ENCODE measurements at places on chromosomes 7 and 10. TPM values are rescaled to one million over a fixed set of nuclear protein-coding genes. Genes with fewer than 3 reads are reported as not detected.

DNA sequence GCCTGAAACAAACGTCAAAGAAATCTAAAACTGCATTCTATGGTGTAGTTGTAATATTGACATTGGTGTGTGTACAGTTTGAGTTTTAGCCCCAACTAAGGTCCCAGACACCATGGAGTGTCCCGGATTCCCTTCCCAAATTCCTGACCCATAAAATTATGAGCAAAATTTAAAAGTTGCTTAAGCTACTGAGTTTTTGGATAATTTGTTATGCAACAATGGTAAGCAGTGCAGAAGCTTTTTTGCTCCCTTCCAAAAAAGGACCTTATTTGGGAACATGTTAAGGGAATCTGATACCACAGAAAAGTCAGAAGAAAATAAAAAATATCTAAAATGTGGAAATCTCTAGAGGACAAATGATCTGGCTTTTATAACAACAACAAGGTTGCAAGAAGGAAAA lies 63.3 kb upstream of the KMT2E start:
- DNase-seq = no peak

- DNase-seq = peak; percentile 41
Measured at GRCh38 chr7:47143339-47143738, 438.6 kb downstream of the TNS3 start.

DNA sequence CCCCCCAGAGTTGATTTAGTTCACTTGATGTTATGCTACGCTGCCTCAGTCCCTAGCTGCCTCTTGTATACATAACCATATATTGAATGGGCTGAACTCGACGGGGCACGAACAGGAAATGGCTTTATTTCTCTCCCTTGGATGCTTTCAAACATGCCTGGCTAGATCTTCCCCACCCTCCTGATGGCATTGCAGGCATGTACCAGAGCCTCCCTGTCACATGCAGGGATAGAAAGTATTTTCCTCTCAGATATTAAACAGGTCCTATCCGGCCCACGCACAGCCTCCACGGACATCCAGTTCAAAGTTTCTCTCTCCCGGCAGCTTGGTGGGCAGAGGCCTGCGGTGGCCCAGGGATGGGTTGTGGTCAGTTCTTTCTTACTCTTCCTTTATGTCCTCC lies 422.1 kb downstream of the RPS24 start:
- DNase-seq = no peak

GRCh38 chr7:84700563-84701370 lies 486.1 kb downstream of the SEMA3D start:
- no peak for DNase-seq

GRCh38 chr10:131657318-131657984 lies 243.4 kb upstream of the PPP2R2D start:
- no peak for DNase-seq

GRCh38 chr7:135755351-135755753 lies 6.7 kb upstream of the FAM180A start:
- DNase-seq = no peak

- DNase-seq = no peak
Measured at GRCh38 chr10:97279121-97279815, 13.2 kb downstream of the ARHGAP19 start.

DNA sequence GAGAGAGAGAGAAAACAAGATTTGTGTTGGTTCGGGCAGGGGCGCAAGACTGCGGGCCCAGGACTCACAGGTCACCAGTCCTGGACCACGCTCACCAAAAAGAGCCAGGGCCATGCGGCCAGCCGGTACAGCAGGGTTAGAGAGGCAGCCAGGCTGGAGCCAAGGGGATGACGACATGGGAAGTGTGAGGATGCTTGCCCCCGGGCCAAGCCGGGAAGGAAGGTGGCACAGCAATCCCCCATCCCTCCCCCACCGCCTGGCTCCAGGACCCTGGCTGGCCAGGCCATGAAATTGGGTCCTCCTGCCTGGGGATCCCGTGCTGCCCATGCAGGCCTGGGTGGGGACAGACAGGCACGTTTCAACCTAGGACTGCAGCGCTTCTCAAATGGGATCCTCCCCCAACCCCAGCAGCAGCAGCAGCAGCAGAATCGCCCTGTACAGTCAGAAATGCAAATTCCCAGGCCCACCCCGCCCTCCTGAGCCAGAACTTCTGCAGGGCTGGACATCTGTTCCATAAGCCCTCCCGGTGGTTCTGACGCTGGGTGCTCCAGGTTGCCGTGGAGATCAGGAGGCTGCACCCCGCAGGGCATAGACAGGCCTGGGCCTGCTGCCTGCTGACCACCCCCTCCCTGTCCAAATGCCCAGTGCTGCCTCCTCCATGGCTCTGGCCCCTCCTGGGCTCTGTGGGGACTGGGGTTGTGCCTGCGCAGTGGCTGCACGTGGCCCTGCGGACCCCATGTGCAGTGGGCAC lies 35.0 kb downstream of the YKT6 start:
- peak; percentile 26 for DNase-seq

DNA sequence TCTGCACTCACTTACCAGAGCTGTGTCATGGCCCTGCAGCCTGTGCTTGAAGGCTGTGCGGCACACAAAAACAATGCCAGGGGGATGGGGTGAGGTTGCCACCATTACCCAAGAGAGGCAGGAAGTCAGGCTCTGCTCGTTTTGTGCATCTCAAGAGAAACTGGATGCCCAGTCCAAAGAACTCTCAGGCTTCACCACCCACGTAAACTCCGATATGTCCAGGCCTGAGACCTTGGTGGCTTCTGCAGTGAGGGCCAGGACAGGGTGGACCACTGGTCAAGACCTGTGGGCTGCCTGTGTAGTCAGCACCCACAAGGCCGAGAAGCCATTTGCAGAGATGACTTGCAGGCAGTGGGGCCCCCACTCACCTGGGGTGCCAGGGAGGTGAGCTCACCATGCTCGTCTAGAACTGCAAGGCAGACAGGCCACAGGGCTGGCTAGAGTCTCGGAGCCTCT lies 54.7 kb upstream of the EBF3 start:
- DNase-seq = no peak

DNA sequence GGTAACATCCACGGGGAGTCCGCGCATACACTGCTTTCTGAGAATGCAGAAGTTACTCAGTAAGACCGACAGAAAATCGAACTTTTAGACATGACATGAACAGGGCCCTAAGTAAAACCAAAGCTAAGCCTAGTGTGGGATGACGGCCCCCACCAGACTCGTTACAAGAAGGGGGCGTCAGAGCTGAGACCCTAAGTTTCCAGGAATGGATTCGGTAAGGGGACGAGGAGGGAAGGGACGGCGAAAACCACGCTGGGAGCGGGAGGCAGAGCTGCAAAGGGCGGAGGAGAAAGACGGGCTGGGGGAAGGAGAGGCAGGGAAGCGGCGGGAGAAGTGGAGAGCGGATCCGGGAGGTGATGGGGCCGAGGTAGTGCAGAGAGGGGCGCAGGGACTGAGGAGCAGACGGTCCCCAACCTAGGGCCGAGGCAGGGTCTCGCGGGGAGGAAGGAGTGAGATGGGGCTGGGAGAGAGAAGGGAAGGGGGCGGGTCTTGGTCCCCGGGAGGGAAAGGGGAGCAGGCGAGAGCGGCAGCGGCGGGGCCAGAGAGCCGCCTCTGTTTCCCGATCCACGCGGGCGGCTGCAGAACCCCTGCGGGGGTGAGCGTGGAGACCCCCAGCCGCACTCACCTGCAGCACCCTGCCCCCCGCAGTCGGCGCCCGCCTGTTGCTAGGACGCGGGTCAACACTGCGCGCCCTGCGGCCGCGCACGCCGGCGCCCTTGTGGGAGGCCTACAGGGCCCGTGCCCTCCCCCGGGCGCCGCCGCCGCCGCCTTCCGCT lies 513 bp downstream of the ODAD2 start:
- peak; percentile 63 for DNase-seq

DNA sequence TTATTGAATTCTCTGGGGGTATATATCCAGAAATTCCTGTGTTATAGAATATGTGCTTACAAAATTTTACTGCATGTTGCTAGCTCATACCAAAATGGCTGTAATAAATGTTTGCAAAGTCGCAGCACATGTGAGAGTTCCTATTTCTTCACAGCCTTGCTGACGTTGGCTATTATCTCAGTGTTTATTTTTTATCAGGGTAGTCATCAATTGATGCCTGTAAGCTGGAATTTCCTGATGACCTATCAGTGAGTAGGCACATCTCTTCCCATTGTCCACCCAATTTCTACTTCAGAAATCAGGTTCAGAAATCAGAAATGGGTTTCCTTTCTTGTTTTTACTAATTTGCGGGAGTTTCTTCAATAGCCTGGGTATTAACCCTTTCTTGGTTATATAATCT lies 268.1 kb upstream of the FZD8 start:
- peak; percentile 51 for DNase-seq

GRCh38 chr7:115260381-115260780 lies 338.5 kb downstream of the MDFIC start:
- DNase-seq = no peak

DNA sequence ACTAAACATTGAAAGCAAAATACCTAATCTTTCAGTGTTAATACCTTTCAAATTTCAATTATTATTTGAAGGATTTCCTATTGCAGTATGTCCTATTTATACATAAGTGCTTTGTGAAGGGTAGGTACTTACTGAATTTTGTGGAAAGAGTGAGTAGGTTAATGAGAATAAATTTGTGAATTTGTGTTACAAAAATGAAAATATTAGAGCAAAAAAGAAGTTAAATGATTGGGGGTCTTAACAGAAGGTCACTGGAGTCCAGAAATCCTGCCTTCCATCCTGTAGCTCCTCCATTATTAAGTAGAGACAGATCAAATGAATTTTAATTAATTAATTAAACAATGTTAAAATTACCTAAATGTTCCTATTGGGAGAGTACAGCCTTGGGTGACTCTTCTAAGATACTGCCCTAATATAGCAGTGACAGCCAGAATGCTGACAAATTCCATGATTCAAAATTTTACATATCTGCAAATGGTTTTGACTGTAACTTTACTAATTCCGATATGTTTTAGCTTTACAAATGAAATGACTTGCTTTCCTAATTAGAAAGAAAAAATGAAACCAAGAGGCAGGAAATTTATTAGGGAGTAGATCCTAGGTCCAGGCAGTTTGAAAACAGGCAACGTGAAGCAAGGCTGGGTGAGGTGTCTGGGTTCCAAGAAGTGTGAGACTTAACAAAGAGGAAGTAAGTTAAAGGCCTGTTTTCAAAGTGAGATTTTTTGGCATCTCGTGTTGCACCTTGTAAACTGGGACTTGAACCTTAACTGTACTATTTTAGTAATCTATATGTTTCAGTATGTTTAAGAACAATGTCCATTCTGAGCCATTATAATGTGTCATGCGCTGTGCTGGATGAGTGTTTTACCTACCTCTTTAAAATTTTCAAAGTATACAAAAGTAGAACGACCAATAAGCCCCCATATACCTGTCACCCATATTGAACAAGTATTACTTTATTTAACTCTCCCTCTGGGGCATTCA lies 1.5 kb downstream of the PIK3CG start:
- DNase-seq = no peak

DNA sequence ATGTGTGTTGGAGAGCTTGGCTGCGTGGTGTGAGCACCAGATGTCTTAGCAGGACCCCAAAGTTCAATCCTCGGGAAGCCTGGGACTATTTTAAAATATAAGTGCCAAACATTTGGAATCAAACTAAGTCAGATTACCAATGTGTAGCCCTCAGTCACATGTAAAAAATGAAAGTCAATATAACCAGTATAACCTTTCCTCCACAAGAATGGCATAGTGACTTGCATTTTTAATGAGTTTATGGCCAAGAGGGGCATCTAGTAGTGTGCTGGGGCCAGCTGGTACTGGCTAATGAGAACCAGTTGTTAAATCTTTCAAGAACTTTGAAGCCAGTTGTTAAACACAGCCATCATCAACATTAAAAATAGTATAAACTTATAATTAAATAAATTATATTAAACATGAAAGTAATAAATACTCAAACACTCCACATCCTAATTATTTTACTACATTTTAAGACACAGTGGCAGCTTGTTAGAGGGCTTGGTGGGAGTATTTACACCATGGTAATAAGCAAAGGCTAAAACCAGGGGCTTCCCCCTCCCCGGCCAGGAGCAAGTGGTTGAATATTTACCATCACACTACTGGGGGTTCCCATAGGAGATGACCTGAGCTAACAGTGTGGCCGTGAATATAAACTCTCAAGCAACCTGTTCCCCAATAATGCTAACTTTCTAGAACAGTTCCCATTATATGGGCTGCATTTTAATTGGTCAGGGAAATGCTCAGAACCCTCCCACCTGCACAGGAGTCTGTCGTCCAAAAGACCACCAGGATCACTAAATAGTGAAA lies 7.9 kb upstream of the FAM170B start:
- DNase-seq = no peak

- DNase-seq = peak; percentile 35
Measured at GRCh38 chr7:55532150-55532917, 40.0 kb downstream of the VOPP1 start.

GRCh38 chr10:14087566-14087965 lies 243.2 kb downstream of the FRMD4A start:
- DNase-seq = no peak

- no peak for DNase-seq
Measured at GRCh38 chr7:15602236-15602635, 40.4 kb upstream of the AGMO start.

DNA sequence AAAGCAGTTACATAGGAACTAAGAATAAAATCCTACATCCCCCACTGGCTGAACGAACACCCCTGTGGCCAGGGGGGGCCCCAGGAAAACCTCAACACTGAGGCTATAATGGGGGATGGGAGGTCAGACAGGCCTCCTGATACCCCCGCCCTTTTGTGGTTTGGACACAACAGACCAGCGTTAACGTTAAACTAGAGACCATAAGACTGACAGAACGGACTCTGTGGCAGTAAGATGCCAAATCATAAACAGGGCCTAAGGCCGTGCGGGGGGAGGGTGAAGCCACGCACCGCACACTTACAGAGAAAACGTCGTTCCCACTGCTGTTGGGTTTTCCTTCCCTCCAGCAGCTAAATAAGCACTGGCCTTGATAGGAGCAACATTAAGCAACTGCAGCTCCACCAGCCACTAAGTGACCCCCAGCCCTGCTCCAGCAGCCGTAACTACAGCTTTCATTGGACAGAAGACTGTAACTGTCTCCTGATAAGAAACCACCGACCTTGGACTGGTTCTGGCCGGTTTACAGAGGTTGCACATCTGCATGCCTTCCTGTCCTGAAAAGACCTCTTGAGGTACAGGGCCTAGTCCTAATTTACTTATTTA lies 3.4 kb upstream of the PPP2R2D start:
- no peak for DNase-seq

Gene IFT22
- total RNA-seq = 76.3 TPM

Gene SPRN
- total RNA-seq = not detected

Gene OR2A7
- not detected for total RNA-seq

Gene GIMAP2
- total RNA-seq = 3.0 TPM

Gene TTYH3
- 42.4 TPM for total RNA-seq

Gene MBLAC1
- total RNA-seq = 1.4 TPM

All from A172 (cell line).